ENCODE measurements at places on chromosomes 4 and X. TPM values are rescaled to one million over a fixed set of nuclear protein-coding genes. Genes with fewer than 3 reads are reported as not detected.

Gene SLITRK4
- polyA plus RNA-seq: not detected

Gene GPRASP3
- polyA plus RNA-seq: 0.57 TPM

DNA sequence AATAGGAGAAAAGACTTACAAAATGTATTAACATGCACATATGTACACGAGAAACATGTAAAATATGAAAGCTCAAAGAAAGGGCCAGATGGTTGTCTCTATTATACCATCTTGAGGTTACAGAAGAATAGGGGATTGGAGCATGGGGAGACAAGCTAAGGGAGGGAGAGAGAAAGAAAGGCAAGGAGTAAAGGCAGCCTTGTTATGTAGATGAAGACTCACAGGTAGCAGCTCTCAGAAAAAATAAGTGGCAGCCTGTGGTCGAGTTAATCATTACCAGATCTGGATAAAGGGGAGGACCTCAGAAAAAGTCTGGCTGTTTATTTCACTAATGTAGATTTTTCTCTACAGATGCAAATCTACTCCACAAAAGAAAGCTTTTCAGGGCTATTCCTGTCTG is 26.6 kb upstream of the PPP1R2C start:
- peaks cover 13% of the 10 kb centered on the region for H3K4me1 ChIP-seq
- no peak for DNase-seq
- no peaks in the 10 kb centered on the region for H3K27me3 ChIP-seq
- H3K36me3 ChIP-seq: no peaks in the 10 kb centered on the region
- H3K4me3 ChIP-seq: no peak overlapping the region

GRCh38 chrX:9320940-9321339 is 143.9 kb upstream of the TBL1X start:
- no peak for DNase-seq
- H3K4me3 ChIP-seq: no peak overlapping the region
- H3K36me3 ChIP-seq: no peaks in the 10 kb centered on the region

GRCh38 chr4:186192066-186192612 is 772 bp downstream of the CYP4V2 start:
- peaks cover 13% of the 10 kb centered on the region for H3K36me3 ChIP-seq
- DNase-seq: peak; percentile 26
- H3K4me3 ChIP-seq: peak overlapping the region; percentile 98
- peak overlapping the region; percentile 98 for H3K27ac ChIP-seq

DNA sequence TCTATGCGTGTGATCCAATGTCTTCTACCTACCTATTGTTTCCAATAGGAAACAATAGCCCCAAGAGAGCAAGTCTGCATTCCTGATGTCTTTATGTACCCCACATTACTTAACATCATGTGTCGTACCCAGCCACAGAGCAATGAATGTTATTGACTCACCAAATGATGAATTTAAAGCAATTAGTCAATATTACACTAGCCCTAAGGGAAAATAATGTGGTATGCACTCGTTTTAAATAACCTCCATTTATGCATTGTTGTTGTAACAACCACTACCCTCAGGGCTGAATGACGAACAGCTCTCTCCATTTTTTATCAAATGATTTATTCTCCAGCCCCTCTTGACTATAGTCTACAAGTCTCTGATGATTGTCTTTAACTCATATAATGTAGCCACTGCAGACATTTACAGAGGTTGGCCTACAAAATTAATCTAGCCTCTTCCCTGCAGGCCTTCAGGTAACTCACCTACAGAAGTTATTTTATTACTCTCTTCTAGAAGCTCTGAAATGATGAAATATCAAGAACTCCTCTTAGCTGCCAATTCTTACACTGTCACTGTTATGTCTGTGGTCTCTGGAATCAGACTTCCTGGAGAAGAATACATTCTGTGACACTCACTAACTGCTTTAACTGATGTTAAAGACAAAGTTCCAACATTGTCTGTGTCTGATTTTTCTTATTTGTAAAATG is 601.7 kb upstream of the GRIA3 start:
- no peak for DNase-seq
- no peaks in the 10 kb centered on the region for H3K27me3 ChIP-seq
- no peak overlapping the region for H3K4me3 ChIP-seq
- H3K4me1 ChIP-seq: no peaks in the 10 kb centered on the region
- H3K36me3 ChIP-seq: no peaks in the 10 kb centered on the region

DNA sequence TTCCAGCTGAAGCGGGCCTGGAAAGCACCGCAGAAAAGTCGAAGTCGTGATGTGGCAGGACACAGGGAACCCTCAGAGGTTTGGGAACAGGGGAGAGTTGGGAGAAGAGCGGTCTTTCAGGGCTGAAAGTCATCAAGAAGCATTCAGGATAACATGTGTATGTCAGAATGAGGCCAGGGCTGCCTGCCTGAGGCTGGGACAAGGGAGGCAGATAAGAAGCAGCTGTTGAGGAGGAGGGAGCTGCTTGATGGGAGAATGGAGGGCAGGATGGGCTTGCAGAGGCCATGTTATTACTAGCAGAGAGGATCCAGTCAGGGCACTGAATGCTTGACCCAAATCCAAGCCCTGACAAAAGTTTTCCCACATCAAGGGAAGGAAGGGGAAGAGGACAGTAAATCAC is 132.0 kb downstream of the ATG4A start:
- H3K27me3 ChIP-seq: peaks cover 11% of the 10 kb centered on the region
- no peak for DNase-seq
- no peak overlapping the region for H3K27ac ChIP-seq
- no peaks in the 10 kb centered on the region for H3K36me3 ChIP-seq
- H3K4me1 ChIP-seq: peaks cover 4% of the 10 kb centered on the region

- H3K27ac ChIP-seq: no peak overlapping the region
- H3K4me1 ChIP-seq: peaks cover 13% of the 10 kb centered on the region
- no peak overlapping the region for H3K4me3 ChIP-seq
- H3K27me3 ChIP-seq: peaks cover 4% of the 10 kb centered on the region
- DNase-seq: no peak
- no peaks in the 10 kb centered on the region for H3K36me3 ChIP-seq
These were observed 32.5 kb upstream of the TMPRSS11B start for GRCh38 chr4:68278029-68278428.

DNA sequence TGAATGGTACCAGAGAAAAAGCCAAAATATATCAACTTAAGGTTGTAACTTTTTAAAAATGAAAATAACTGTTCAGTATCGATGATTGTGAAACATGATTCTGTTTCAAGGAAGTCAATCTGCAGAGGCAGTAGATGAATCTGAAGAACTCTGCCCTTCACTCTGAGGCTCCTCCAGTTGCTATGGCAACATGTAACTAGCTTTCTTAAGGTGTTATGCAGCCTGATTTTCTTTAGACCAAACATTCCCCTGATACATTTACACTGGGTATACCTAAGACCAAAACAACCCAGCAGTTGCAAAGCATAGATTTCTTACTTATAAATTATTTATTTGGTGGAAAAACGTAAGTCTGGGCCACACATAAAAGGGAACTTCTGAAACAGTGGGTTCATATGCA is 133.6 kb upstream of the RASGEF1B start:
- peak overlapping the region; percentile 42 for H3K4me3 ChIP-seq
- DNase-seq: peak; percentile 51
- no peaks in the 10 kb centered on the region for H3K36me3 ChIP-seq
- peak overlapping the region; percentile 81 for H3K27ac ChIP-seq
- H3K4me1 ChIP-seq: peaks cover 71% of the 10 kb centered on the region
